ENCODE measurements at places on chromosomes 5 and 9.

- DNase-seq = no peak
Observed at GRCh38 chr9:112056996-112057395, 118.1 kb downstream of the SUSD1 start.

- DNase-seq = no peak
Observed at GRCh38 chr9:79692857-79693571, 121.2 kb downstream of the TLE4 start.

- DNase-seq = no peak
Observed at GRCh38 chr5:15135661-15136060, 264.1 kb upstream of the ANKH start.

DNA sequence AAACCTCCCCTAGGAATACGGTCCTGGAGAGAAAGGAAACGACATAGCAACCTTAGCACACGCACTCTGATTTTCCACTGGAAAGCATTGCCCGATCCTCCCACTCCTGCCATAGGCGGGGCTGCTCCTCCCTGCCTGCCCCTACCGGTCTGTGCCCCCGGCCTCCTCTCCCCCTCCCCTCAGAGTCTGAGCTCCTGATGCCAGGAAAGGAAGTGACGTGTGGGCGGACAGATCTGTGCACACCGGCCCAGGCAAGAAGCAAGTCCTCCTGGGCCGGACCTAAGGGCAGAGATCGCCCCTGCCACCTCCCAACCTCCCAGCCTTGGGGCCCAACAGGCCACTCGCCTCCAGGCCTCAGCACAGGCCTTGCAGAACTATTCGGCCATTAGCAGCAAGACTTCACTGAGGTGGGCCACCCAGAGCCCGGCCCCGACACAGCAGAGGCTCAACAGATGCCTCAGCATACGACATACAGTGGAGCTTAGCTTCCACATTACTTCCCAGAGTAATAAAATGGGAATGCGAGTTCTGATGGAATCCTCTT, 7.2 kb downstream of the NINJ1 start:
- DNase-seq = peak; percentile 38

GRCh38 chr9:92709954-92710353, 40.0 kb upstream of the IPPK start:
- no peak for DNase-seq

GRCh38 chr9:68941780-68942459, 72.0 kb downstream of the PRKACG start:
- no peak for DNase-seq

DNA sequence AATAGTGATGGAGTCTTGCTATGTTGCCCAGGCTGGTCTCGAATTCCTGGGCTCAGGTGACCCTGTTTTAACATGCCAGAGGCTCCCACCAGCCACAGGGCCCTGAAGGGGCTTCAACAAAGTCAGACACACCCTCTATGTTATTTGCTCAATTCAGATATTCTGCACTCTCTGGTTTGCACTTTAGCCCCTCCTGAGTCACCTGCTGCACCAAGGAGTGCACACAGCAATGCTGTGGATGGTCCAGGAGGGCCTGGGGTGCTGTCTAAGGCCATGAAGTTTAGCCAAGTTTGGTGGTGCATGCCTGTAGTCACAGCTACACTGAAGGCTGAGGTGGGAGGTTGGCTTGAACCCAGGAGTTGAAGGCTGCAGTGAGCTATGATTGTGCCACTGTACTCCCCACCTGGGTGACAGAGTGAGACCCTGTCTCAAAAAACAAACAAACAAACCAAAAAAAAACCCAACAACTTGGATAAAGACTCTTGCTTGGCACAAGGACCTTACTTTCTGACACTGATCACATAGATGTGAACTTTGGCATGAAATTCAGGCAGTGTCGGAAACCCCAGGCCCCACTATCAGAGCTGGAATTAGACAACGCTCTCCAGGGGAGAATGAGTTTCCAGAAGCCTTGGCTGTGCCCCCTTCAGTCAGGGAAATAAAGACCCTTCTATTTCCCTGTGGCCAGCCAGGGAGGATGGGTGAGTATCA, 39.7 kb upstream of the CDKN2AIPNL start:
- no peak for DNase-seq

DNA sequence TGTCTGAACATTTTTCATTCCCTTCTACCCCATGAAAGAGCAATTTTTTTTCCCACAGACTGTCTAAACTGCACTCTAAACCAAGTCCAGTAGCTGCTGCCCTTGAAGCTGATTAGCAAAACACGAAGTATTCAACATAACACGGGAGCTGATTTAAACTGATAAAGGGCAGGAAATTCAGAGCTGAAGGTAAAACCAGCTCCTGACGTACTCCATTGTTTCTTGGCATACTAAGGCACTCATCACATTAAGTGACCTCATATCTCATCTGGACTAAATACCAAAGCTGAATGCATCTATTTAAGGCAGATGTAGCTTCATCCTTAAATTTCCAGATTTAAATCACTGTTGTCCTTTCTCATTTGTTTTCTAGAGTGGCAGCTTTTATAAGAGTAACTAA, 12.0 kb downstream of the GDF9 start:
- DNase-seq = peak; percentile 9

DNA sequence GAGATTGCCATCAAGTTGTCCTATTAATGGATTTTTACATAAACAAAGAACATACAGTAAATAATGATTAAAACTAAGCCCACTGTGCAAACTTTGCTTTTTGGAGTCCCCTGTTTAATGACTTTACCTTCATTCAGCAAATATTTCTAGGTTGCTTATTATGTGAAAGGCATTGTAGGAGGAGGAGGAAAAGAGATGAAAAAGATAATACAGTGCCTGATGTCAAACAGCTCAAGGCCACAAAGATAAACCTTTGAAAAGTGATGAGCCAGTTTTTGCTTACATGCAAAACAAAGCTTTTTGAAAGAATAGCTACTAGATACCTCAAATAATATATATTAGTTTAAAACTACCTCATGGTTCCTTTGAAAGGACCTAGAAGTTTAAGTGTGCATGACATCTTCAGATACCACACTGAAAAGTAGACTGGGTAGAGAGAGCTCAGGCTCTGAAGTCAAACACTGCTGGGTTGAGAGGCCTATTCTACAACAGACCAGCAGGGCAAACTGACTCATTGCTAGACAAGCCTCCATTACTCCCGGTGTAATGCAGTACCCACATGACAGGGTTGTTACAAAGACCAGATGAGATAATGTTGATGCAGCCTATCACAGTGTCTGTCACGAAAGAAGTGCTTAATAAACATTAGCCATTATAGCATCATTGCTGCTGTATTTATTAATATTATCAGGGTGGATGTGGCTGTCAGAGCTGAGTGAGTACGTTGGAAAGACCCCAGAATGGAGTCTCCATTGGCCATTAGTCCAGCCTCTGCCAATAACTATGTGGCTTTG, 11.8 kb downstream of the DEPDC1B start:
- DNase-seq = peak; percentile 41

DNA sequence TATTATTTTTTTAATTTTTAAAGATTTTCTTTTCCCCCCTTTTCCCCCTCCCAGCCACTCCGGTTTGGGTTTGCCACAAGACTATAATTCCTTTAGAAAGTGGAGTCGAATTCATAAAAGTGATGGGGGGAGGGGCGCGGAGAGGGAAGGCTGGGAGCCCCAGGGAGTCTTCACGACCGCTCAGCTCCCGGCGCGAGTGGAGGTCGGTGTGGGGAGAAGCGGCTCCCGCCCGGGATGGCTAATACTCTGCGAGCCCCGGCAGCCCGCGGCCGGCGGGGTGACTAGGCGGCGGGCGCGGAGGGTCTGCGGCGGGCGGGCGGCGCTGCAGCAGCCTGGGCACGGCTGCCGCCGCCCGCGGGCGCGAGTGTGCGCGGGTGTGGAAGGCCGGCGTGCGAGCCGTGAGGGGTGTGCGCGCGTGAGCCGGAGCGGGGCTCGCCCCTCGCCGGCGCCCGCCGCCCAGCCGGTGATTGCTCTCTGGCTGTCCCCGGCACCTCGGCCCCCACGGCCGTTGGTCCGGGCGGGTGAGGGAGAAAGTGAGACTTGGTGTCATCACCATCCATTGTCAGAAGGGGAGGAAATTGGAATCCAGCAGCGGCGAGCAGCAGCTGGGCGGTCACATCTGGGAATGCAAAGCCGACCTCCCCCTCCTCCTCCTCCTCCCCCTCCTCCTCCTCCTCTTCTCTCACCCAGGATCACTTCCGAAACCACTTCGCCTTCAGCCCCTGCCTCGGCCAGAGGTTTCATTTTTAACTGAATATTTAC, at the start of gene PARP8:
Gene PARP8 (plus strand): TSS at position 377 of the 762 bp plus-strand sequence. CDS start 459 bp downstream, outside the sequence.
- peak; percentile 39 for DNase-seq

GRCh38 chr5:56803894-56804293, 11.5 kb upstream of the MAP3K1 start:
- DNase-seq = no peak

- no peak for DNase-seq
Observed at GRCh38 chr5:39353717-39354399, 10.4 kb downstream of the C9 start.

GRCh38 chr5:4661326-4661725, 478.8 kb upstream of the ADAMTS16 start:
- DNase-seq = no peak

DNA sequence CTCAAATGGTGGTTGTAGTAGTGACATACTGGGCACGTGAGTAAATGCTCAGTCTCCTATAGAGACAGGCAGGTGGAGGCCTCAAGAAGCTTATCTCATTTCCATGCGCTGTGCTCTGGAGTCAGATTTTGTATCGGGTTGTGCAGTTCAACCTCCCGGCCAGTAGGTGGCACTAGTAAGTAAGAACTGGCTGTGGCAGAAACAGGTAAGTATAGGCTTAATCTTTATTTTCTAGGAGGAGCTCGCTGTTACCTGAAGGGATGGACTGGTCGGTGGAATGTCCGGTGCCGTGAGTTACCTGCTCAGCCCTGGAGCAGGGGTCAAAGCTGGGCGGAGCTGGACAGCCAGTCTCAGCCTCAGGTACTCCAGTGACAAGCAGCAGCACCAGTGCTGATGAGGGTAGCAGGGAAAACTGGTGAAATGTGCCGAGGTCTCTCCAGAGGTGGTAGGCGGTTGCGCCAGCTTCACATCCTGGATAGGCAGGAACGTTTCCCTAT, 880.1 kb upstream of the SEMA6A start:
- peak; percentile 67 for DNase-seq

- no peak for DNase-seq
Observed at GRCh38 chr5:164027738-164028137, 522.3 kb downstream of the MAT2B start.
